ENCODE measurements at places on chromosomes 12 and 14.

DNA sequence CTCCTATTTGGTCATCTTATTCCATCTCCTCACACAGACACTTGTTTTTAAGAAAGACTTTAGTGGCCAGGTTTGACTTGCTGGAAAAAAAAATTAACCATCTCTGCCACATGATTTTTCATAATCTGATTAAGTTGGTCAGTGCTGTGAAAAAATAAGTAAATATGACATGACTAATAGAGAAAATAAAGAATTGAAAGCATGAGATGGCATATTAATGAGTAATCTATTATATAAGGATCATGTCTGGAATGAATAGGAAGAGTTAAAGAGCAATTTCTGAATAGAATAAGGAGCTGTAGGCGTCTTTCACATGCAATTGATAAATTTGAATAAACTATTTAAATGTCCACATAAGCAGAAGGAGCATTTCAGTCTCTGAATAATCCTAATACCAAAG, 12.2 kb upstream of the SLCO1B1 start:
- no peak for DNase-seq

GRCh38 chr14:21072781-21073339, 2.8 kb downstream of the ARHGEF40 start:
- no peak for DNase-seq

DNA sequence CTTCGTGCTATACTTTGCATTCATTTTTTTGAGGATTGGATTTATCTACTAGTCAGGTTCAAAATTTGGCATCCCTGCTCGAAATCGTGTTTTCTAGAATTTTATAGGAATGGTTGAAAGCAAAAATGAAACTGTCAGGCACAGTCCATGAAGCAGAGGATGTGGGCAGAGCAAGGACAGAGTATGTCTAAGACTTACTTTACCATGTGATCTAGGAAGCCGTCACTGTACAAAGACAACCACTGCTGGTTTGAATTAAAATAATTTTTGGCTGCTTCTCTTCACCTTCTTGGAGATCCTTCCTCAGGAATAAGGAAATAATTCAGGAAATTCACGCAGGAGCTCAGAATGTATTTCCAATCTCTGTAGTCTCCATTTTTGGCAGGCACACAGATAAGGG, 31.6 kb upstream of the SGPP1 start:
- peak; percentile 51 for DNase-seq

GRCh38 chr12:80979816-80980215, 42.1 kb upstream of the LIN7A start:
- DNase-seq, result no peak

Measured in CD4-positive, alpha-beta T cell treated with Interleukin-21 for 1 hour (primary cell).